ENCODE measurements at places on chromosomes 16 and 17.

DNA sequence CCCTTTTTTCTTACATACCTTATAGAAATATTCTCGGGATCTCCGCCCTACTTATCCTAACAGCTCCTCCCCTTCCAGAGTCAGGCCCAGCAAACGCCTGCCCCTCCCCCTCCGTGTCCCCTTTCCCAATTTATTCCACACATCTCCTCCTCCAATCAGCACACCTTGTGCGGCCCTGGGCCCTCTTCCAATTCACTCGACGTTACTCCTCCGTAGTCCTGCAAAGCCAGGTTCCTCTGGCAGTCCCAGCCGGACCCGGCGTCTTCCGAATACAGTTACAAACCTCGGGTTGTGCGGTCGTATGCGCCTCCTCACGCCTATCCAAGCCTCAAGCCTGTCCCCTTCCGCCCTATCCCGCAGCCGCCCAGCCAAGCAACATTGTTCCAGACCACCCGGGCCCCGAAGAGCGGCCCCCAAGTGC is 677 bp downstream of the CBX1 start:
- peak; percentile 63 for DNase-seq

DNA sequence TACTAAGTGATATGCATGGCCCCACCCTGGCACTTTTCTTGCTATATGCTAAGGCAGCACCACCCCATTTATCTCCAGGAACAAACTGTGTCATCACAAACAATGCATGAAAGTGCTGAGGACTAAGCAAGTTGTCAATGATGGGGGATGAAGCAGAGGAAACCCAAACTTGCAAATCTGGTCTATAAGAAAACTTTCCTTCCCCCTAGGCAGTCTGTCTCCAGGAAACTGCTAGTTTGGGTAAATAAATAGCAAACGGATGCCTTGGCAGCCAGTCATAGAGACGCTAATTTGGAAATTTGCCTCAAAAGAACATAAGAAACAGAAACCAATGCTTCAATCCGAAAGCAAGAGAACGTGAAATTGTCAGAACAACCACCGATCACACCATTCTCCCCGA is 5.6 kb upstream of the HSBP1 start:
- DNase-seq = peak; percentile 40

- peak; percentile 56 for DNase-seq
These were observed 577 bp downstream of the TTC19 start for GRCh38 chr17:15999974-16000827.

- no peak for DNase-seq
These were observed 267.9 kb downstream of the CBLN1 start for GRCh38 chr16:49013727-49014080.

GRCh38 chr16:25060920-25061319 is 45.8 kb upstream of the ARHGAP17 start:
- no peak for DNase-seq

- no peak for DNase-seq
These were observed 8.9 kb upstream of the C16orf74 start for GRCh38 chr16:85759631-85760419.

DNA sequence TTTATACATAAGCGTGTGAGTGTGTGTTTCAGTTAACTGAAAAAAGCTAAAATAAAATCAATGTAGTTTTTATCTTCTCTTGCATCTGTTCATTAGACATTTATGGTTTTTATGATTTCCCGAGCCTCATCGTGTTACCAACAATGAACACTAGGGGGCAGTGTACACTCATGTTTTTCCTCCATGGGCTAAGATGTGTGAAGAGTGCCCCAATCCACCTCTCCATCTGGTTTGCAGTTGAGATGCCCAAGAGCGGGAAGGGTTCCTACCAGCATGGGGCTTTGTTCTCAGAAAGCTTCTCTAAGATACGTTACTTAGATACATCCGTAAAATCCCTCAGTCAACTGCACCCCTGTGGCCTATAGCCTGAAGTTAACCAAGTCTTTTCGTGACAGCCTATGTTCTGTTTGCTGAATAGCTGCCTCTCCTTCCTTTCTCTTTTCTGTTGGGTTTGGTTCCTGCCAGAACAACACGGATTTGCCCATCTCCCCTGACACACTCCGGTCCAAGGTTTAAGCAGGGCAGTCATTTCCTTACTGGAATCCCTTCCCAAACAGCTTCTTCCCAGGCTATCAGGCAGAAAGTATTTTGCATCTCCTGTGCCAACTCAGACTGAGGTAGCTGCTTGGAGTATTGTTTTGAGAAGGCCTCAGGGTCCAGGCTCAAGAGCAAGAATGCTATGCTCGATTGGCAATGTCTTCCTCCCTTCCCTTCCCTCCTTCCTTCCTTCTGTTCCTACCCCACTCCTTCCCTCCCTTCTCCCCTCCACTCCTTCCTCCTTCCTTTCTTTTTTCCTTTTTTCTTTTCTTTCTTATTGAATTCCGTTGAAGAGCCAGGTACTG is 12.9 kb upstream of the ELAC2 start:
- DNase-seq = peak; percentile 21

GRCh38 chr16:30728899-30729672 is 19.1 kb upstream of the PHKG2 start:
- DNase-seq = peak; percentile 77

- DNase-seq = no peak
These were observed 196.2 kb downstream of the LGALS9B start for GRCh38 chr17:20271011-20271610.

GRCh38 chr17:42117397-42118125 is 3.6 kb downstream of the KAT2A start:
- DNase-seq = no peak

GRCh38 chr17:65674246-65675045 is 113.0 kb upstream of the AXIN2 start:
- no peak for DNase-seq

DNA sequence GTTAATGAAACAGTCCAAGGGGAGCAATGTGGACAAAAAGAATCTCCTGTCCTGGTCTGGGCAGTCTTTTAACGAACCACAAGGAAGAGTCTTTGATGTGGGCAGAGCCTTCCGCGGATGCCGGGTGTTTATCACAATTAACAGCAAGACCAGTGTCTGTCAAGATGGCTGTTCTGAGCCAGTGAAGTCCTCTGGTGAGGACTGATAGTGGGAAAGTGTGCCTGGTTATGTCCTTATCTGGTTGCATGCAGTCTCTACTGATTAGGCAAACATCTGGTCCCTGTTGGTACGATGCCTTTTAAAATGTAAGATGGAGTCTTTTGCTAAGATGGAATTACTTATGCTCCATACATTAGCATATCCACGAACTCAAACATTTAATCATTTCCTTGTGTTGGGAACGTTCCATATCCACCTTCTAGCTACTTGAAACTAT is 88.5 kb downstream of the ZNF18 start:
- no peak for DNase-seq

DNA sequence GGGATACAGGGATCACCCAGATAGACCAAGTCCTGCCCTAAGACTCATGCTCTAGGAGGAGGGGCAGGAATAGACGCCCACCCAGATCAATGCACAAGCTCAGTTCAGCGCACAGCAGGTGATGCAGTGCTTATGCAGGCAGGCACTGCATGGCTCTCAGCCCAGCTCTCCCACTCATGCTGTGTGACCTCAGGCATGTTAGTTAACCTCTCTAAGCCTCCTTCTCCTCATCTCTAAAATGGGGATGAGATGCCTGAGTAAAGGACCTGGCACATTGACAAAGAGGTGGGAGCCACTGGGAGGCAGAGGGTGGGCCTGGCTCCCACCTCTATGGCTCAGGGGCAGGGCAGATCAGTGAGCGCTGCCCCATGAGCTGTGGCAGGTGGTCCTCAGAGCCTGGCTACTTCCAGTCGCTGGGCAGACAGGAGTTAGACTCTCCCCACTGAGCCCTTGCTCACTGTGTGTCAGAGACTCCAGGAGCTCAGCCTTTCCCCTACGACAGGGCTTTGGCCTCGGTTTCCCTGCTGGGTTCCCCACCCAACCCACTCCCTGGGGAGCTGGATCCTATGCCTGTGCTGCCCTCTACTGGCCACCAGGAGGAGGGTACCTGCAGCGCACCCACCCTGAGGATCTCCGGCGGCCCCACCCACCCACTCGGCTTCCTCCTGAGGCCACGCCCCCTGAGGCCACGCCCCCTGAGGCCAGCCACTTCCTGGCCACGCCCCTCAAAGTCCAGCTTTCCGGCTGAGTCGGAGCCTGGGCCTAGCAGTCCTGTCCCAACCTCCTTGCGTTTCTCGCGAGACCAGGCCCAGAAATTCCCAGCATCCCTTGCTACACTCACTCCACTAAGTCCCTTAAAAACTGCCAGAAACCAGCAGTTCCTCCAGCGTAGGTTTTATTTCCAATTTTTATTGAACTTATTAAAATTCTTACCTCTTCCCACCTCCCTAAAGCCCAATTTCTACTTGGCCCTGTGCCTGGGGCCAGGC is 196.1 kb downstream of the GSG1L start:
- DNase-seq = peak; percentile 27

DNA sequence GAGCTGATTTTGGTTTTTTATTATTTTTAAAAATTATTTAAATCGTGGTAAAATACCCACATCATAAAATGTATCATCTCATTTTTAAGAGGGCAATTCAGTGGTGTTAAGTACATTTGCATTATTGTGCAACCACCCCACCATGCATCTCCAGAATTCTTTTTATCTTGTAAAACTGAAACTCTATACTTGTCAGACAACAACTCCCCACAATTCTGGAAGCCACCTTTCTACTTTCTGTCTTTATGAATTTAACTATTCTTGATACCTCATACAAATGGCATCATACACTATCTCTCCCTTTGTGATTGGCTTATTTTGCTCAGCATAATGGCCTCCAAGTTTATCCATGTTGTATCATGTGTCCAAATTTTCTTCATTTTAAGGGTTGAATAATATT is 97.9 kb downstream of the HS3ST3B1 start:
- no peak for DNase-seq

DNA sequence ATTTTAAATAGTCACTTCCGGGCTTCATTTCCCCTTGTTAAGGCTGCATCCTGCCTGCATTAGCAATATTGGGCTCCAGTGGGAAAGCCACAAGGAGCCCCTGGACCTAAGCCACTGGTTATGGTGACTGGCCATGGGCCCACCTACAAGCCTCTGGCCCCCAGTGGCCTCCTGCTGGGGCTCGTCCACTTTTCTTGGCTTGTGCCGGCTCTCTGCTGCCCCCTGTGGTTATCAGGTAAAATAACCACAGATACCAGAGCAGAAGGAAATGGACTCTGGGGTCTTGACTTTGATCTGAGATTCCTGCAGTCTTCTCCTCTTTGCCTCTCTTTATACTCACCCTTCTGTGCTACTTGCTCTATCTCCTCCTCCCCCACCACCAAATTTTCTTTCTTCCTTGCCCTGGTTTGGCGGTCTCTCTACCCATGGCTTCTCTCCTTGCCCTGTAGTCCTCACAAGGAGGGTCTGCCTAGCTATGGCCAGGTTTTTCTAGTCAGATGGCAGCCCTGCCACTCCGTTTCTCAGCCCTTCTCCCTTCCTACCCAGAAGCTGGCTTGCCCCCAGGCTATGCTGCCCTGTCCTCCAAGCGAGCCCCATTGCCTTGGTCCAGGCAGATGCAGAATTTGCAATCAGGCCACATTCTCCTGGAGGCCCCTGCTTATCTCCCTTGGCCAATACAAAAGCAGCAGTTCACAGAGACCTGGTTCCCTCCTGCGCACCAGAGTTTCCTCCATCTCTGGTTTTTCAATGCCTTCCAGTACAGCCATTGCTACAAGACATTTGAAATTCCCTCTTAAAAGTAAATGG is 82.9 kb upstream of the RCVRN start:
- peak; percentile 48 for DNase-seq

GRCh38 chr16:17211797-17212196 is 259.0 kb downstream of the XYLT1 start:
- DNase-seq = no peak

DNA sequence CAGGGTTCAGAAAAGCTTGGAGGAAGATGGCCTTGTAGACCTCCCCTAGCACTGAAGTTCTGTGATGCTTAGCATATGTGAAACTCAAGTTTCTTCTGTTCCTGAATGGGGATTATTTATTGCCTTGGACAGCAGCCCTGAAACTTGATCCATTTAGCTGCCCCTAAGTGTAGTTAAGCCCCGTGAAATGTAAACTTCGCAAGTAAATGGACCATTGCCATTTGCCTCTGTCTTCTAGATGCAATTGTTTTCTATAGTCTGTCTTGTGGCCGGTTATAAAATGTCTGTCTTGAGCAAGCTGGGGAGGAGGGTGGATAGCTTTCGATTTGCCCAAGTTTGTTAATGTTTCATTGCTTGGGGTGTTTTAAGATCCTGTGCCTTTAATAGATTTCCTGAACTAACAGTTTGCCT is 261.8 kb downstream of the CDH13 start:
- DNase-seq = peak; percentile 54

GRCh38 chr17:61324950-61325349 is 74.7 kb upstream of the TBX2 start:
- DNase-seq = no peak

DNA sequence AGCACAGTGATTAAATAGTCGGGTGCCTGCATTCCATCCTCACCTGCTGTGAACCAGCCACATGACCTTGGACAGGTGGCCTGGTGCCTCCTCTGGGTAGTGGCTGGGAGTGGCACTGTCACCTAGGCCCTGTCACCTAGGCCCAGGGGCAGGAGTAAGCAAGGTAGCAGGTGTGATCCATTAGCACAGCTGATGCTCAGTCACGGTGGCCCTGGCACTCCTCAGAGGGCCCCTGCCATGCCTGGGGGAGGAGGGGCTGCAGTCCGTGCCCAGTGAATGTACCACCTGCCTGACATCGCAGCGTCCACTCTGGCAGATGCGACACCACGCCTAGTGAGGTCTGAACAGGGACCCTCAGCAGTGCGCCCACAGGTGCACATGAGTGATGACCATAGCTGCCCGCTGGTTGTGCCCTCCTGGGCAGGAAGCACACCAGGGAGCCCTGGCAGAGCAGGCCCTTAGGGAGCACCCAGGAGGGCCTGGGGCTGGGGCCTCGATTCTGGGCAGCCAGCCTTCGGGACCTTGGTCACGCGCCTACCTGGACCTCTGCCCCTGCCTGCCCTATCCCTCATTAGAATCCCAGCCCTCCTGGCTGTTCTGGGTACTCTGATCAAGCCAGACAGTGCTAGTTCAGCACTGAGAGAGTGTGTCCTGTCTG is 33.1 kb upstream of the CRISPLD2 start:
- DNase-seq = peak; percentile 34

GRCh38 chr17:50239937-50240336 is 34.3 kb upstream of the TMEM92 start:
- no peak for DNase-seq

DNA sequence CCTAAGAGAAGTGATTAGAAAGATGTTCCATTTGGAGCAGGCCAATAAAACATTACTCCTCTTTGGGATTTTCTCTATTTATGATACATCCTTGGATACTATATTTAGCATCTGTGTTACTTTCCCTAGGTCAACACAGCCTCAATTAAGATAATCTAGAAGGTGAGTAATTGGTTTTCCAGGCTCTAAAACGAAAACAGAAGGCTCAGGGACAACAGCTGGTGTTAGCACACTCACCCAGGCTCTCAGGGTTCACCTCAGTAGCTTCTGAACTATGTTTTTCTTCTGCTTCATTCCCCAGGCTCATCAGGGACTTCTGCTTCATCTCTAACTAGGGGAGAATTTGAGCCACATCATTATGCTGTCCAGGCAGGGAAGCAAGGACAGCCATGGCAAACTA is 76.6 kb downstream of the ZZEF1 start:
- no peak for DNase-seq

DNA sequence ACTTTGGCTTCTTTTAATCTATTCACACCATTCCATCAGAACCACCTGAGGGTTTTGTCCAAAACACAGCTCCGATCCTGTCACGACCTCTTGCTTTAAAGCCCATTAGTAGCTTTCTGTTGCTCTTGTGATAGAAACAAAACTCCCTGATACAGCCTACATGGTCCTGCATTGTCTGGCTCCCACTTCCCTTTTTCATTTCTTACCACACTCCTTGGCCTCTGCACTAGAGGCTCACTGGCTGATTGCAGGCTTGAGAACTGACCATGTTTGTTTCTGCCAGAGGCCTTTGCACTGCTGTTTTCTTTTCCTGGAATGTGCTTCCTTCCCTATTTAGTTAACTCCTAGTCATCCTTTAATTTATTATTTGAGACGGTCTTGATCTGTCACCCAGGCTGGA is 23.7 kb downstream of the IST1 start:
- DNase-seq = no peak
